Activated naive CD8-positive, alpha-beta T cell treated with anti-CD3 and anti-CD28 coated beads for 36 hours (primary cell): ENCODE measurements at places on chromosomes 6 and 20.

- DNase-seq: no peak
Observed at GRCh38 chr20:58131151-58131550, 97.3 kb downstream of the ANKRD60 start.

- no peak for DNase-seq
Observed at GRCh38 chr6:129516787-129517186, 193.2 kb downstream of the ARHGAP18 start.

DNA sequence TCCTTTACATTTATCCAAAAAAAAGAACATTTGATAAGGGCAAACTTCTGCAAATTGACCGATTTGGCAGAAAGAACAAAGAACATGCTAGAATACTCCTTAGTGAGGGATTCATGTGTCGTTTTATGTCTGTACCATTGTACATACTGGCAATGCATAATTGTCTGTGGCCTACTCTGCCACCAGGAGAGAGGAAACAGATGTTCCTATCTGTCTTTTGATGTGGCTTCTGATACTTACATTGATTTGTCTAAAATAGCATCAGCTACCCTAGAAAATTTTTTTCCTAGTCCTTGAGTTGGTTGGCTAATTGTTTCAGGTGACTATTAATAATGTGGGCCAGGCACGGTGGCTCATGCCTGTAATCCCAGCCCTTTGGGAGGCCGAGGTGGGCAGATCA, 654.1 kb downstream of the KIF16B start:
- no peak for DNase-seq

DNA sequence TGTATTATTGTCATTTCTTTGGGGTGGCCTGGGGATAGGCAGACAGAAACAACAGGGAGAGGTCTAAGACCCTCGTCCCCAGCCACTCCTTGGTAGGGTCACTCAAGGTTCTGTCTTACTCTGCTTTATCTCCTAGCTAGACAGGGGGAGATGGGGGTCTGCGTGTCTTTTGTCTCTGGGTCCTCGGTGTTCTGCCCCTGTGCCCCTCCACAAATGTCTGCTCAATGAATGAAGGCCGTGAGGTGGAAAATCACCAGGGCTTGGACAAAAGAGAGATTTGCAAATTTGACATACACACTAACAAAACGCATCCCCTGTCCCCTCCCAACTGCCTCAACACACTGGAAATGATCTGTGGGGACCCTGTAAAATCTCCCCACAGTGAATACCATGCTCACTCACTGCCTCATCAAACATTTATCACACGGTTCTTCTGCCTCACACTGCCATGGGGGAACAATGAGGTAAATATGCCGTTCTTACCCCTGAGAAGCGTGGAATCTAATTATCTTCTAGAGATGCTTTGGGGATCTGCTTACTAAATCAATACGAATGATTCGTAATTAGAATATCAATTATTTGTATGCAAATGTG, 13.2 kb upstream of the VAPB start:
- no peak for DNase-seq

- no peak for DNase-seq
Observed at GRCh38 chr6:146961831-146962230, 242.4 kb upstream of the STXBP5 start.

GRCh38 chr6:135798751-135799515, 52.6 kb upstream of the PDE7B start:
- no peak for DNase-seq

DNA sequence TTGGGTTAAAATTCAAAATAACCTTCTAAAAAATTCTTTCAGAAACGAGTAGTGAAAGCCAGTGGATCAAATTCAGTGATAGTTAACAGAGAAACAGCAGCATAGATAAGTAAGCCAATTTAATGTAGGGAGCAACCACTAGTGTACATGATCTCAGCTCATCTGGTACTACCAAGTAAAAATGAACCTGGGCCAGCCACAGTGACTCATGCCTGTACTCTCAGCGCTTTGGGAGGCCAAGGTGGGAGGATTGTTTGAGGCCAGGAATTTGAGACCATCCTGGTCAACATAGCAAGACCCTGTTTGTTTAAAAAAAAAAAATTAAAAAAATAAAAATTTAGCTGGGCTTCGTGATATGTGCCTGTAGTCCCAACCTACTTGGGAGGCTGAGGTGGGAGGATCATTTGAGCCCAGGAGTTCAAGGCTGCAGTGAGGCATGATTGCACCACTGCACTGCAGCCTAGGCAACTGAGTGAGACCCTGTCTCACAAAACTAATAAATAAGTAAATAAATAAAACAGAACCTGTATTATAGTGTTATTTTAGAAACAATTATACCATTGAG, 32.4 kb downstream of the CBFA2T2 start:
- no peak for DNase-seq

GRCh38 chr20:22572023-22572422, 12.3 kb downstream of the FOXA2 start:
- no peak for DNase-seq

DNA sequence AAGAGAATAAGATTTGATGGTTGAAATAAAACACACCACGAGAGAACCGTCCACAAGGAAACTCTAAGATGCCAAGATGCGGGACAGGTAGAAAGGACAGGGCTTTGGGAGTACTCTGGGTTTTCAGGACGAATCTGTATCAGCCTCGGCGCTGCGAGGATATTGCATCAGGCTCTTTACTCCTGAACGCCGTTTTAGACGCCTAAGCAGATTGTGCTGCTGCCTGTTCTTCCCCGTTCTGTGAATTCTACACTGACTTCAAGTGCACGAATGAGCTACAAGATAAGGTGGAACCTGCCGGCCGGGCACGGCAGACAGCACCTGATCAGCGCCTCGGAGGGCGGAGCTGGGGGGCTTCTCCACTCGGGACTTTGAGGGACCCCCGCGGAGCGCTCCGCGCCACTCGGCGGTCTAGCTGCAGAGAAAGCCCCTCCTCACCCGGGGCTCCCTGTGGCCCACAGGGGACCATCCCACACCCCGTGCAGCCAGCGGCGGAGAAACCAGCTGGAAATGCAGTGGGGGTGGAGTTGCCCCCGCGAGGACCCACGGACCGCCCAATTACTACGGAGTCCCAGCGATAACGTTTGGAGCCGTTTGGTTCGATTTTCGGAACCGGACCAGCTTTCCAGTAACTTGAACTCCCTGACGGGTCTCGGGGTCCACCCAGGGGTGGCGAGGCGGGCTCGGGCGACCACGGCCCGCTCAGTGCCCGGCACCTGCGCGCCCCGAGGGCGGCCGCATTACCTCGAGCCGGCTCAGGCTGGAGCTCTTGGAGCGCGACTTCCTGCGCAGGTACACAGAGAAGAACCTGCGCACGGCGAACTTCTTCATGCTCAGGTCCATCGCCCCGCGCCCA, 646 bp downstream of the RPS6KA2 start:
- DNase-seq: peak; percentile 18

GRCh38 chr20:21941941-21942805, 236.7 kb downstream of the PAX1 start:
- DNase-seq: no peak

- no peak for DNase-seq
Observed at GRCh38 chr20:63310265-63310991, 17.4 kb downstream of the COL20A1 start.

GRCh38 chr20:63518946-63519667, 1.5 kb upstream of the PPDPF start:
- no peak for DNase-seq

- no peak for DNase-seq
Observed at GRCh38 chr20:41510224-41510623, 108.0 kb downstream of the CHD6 start.

GRCh38 chr6:134549854-134550253, 231.9 kb upstream of the SGK1 start:
- DNase-seq: no peak

DNA sequence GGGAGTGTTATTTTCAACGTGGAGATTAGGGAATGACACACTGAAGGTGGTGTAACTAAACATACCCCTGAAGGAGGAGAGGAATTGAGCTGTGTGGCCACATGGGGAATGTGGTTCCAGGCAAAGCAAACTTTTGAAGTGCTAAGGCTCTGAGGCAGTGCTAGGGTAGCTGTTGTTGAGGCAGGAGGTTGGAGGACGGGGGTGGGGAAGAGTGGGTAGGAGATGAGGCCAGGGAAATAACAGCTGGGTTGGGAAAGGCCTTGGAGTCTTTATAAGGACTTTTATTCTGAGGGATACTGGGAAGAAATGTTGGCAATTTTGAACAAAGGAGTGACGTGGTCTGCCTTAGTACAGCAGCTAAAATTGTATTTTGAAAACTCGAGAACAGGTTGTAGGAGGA, 13.0 kb downstream of the RPRD1B start:
- no peak for DNase-seq

- DNase-seq: no peak
Observed at GRCh38 chr6:37134396-37135191, 35.4 kb upstream of the PIM1 start.

DNA sequence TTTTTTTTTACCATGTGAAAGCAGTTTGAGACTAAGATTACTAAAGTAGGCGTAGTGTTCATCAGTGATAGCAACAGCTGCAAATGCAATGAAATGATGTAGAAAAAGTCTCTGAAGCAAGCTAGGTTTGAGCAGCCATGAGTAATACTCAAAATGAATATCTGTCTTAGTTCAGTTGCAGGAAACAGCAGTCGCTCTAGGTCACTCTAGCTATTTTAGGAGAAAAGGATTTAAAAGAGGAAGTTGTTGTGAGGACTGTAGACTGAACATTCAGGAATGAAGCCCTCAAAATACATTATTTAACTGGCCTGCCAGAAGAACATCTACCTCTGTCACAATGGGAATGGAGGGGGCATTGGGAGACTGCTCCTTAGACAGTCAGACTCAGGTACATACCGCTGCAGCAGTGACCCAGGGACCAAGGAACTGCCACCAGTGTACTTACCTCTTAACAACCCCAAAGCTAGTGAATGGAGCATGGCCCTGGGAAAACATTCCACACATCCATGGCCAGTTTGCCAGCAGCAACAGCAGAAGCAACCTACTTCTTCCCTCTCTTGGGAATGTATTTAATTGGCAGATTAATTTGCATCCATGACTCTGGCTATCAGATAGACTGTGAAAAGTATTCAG, 243.0 kb upstream of the KHDRBS2 start:
- DNase-seq: no peak

- DNase-seq: no peak
Observed at GRCh38 chr6:46293641-46294316, 123.0 kb upstream of the ENPP5 start.

- no peak for DNase-seq
Observed at GRCh38 chr20:63562461-63563224, 8.7 kb downstream of the FNDC11 start.

GRCh38 chr20:8981482-8981881, 87.4 kb upstream of the PLCB4 start:
- no peak for DNase-seq
